Neural crest cell (in vitro differentiated cells): ENCODE measurements at places on chromosomes 1 and 21. TPM values are rescaled to one million over a fixed set of nuclear protein-coding genes. Genes with fewer than 3 reads are reported as not detected.

The ACTL8 gene
- not detected in 2 replicates for total RNA-seq

The EVA1C gene
- total RNA-seq, result not detected in 2 replicates

The KLHDC8A gene
- total RNA-seq, result 46.6 and 46.7 TPM in 2 replicates

The LCE3E gene
- not detected in 2 replicates for total RNA-seq
